NCI-H226 (cell line): ENCODE measurements at places on chromosomes 1 and 21.
A peak's percentile ranks its signal among the peaks of the same experiment; 100 is the strongest.

GRCh38 chr1:243508303-243508713 lies 252.5 kb downstream of the SDCCAG8 start:
- DNase-seq, result no peak

DNA sequence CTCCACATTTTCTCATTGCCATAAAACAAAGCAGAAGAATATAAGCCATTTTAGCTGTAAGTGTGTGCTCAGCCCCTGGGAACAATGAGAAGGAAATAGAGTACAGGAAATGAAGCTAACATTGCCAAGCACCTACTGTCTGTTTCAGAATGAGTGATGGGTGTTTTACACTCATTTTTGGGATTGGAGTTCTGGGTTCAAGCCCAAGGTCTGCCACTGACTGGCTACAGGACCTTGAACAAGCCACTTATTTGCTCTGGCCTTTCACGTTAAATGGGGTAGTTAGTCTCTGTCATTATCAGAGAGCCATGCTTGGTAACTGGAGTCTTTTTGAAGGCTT lies 80.7 kb upstream of the KAZN start:
- no peak for DNase-seq

- DNase-seq, result peak; percentile 84
Measured at GRCh38 chr1:205319081-205320018, 2.2 kb downstream of the NUAK2 start.

DNA sequence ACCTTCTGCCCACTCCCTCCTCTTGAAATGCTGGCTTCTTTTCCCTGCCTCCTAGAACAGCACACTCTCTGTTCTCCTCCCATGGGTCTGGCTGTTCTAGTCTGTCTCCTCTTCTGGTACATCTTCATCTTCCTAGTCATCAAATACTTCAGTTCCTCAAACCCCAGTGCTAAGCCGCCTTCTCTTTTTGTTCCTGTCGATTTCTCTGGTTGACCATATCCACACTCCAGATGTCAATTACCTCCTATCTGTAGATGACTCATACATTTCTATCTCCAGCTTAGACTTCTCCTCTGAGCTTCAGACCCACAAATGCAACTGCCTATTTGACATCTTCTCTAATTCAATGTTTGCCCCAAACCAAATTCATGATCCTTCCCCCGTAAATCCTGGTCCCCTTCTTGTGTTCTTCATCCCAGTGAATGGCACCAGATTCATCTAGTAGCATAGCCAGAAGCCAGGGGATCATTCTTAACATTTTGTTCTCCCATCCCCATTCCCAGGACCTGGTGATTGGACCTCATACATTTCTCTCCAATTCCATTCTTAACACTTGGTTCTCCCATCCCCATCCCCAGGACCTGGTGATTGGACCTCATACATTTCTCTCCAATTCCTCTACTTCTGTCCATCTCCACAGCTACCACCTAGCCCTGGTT lies 35.9 kb downstream of the USP24 start:
- DNase-seq, result peak; percentile 41

DNA sequence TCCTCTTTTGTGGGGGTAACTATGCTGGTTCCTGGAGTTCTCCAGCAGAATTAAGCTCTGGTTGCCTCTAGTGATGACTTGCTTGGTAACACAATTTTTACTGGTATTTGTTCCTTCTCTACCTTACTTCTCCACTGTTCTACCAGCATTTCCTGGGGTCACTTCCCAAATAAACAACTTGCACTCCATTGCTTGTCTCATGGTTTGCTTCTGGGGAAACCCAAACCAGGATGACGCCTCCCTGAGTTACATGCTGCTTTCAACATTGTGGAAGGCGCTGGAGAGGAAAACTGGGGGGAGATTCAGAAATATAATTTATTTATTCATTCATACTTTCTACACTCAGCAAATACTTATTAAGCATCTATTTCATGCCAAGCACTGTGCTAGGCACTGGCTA lies 55.3 kb upstream of the AK4 start:
- no peak for DNase-seq

DNA sequence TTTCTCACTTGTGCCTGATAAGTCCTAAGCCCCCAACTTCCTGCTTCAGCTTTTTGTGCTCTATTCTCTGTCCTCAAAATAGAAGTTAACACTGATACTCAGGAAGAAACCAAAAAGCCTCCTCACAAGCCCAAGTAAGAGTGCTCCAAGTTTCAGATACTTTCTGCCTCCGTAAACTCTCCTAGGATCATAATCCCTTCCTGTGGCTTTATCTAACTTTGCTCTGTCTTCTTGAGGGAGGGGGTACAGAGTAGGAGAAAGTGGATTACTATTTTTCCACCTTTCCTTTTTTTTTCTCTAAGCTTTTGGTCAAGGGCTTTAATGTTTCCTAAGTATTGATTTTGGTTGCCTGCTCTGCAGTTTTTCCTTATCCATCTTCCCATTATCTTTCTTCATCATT lies 54.6 kb downstream of the DPH5 start:
- no peak for DNase-seq

DNA sequence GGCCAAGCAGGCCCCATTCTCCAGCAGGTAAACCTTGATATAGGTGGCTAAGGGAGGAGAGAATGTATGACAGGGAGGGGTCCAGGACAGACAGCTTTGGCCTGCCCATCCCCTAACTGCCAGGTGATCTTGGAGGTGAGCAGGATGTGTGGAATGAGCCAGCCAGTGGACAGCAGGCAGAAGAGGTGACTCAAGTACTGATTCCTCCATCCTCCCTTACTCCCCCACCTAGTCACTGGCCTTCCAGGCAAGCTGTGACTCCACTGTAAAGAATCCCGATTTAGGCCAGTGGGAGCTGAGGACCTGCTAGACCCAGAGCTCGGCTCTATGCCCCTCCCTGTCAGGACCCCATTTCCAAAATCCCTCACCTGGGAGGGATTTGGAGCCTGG lies 36.6 kb downstream of the RIMS3 start:
- DNase-seq, result peak; percentile 56

GRCh38 chr1:161287482-161288054 lies 22.2 kb downstream of the MPZ start:
- no peak for DNase-seq

DNA sequence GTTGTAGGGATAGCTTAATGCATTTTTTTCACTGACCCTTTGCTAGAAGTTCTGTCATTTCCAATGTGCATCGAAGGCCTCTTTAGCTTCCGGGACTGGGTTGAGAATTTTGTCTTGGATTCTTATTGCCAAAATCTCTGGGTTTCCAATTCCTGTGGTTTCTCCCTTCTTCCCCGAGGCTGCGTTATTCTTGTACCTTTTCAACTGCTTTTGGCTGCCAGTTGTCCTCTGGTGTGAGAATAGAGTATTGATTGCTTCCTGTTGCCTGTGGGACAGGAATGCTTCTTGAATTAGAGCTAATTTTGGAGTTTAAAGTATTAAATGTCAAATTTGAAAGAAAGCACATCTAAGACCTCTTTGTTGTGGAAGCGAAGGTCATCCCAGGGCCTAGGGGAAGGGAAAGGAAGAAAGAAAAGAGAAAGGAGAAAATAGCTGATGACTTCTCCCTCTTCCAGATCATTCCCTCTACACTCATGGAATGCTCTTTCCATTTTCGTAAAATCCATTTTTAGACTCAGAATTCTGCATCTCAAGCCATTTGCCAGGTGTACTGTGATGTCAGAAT lies 21.1 kb downstream of the HUNK start:
- no peak for DNase-seq

- DNase-seq, result peak; percentile 8
Measured at GRCh38 chr1:174682419-174683008, 234.8 kb downstream of the GPR52 start.

DNA sequence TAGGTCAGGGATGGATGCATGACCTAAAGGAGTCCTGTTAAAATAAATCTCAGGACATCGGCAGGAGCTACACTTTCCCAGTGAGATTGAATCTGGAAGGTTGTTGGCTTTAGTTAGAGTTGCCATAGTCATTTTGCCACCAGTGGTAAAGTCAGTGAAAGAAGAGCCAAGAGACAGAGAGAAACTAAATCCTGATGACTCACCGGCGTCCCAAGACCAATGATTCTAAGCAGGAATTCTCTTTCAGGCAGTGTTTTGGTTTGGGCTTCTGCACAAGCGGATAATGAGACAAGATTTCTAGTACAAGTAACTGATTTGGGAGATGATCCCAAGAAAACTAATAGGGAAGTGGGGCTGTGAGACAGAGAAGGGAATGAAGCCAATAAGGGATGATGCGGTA lies 88.8 kb upstream of the ETS2 start:
- DNase-seq, result no peak

GRCh38 chr1:154318386-154318785 lies 2.5 kb upstream of the AQP10 start:
- DNase-seq, result no peak

DNA sequence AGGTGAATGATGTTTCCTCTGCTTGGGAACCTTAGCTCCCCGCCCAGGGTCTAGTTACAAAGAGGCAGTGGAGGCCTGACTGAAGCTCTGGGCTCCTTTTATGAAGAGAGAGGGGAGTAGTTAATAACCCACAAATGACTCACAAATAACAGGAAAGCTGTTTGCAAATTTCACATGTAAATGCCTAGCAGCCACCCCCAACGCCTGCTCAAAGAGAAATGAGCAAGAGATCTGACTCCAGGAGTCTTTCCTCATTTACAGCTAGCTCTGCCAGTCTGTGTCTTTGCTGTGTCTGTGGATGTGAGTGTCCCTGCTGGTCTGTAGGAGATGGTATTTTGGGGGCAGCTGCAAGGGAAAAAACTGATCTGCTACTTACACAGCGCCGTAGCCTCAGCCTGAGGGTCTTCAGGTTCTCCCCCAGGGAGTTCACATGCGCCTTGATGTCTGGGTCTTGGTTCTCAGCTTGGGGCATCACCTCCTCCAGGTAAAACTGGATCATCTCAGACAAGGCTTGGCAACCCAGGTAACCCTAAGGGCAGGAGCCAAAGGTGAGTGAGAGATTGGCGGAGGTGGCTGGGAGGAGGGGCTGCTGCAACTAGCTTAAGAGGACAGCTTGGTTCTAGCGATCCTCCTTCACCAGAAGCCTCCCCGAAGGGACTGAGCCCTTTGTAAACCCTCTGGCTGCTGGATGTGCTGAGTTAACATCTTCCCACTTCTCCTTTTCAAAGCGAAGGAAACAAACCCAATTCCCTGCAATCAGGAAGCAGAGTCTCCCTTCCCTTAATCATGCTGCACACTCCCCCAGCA lies at the start of gene IL19:
IL19 (plus strand) TSS at position 243 of the 807 bp plus-strand sequence. CDS start 65,890 bp downstream, outside the sequence.
- peak; percentile 45 for DNase-seq

GRCh38 chr1:151455966-151456365 lies 3.3 kb downstream of the POGZ start:
- no peak for DNase-seq

- peak; percentile 25 for DNase-seq
Measured at GRCh38 chr1:41387667-41388091, 26.4 kb downstream of the FOXO6 start.

- peak; percentile 32 for DNase-seq
Measured at GRCh38 chr1:147721716-147722115, 38.7 kb downstream of the GJA5 start.

DNA sequence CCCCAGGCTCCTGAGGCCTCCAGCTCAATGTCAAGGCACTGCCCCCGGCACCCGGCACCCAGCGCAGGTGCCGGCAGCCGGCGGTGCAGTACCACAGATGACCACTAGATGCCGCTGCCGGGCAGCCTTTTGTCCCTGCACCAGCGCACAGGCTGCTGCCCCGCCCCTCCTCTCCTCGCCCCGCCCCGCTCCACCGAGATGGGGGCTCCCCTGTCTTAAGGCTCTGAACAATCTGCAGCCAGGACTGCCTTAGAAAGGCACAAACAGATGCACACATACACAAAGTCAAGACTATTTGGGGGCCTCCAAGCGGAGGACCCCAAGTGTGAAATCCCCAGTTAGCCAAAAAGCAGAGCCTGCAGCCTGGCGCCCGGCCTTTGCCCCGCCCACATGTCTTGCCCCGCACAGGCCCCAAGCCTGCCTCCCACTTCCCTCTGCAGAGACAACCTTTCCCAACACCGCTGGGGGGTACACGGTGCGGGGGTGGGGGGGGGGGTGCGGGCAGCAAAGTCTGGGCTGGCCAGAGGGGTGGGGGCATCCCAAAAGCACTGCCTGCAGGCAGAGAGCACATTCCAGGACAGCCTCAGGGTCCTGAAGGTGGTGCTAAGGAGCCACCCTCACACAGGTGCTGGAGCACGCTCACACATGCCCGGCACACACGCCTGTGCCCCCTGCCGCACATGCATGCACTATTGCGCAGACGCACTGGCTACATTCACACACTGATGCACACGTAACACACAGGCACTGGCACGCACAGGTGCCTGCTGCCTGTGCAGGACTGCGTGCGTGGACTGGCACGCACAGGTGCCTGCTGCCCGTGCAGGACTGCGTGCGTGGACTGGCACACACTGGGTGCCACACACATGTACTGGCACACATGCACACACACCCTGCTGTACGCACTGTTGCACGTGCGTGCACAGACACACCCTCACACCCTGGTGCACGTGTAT lies 37.1 kb downstream of the ARHGEF16 start:
- DNase-seq, result no peak

DNA sequence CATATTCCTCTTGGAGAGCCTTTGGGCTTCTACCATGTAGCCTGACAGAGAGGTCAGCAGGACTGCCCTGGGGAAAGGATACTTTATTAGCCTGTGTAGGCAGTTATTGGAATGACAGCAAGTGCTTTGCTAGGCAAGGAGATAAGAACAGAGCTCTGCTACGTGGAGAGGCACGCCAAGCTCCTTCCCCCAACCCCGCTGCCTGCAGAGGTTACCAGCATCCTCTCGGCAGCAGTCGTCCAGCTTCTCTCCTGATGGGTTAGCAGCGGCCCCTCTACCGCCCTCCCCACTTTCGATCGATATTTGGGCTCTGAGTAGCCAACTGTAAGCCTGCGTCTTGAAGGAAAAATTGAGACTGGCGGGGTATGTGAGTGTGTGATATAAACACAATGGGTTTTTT lies 122.3 kb downstream of the DHRS3 start:
- DNase-seq, result no peak

DNA sequence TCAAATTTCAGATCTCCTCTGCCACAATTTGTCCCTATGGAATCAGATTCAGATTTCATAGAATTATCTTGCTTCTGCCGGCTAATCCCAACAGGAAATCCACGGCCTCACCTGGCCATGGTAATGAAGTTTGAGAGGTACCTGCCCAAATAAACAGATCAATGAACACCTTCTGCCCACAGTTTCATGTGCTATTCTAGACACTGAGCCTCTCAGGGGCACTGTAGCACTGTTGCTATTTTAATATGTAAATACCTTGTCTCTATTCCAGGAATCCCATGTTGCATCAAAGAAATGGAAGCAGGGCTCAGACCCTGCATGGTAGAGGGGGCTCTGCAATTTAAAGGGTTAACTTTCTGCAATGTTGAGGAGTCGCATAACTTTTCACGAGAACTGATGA lies 593.1 kb downstream of the PTBP2 start:
- no peak for DNase-seq

- DNase-seq, result no peak
Measured at GRCh38 chr1:83692524-83693381, 306.2 kb downstream of the TTLL7 start.
